Activated gamma-delta T cell treated with Interleukin-2 at 50 U/mL for 16 hours (primary cell): ENCODE measurements at places on chromosomes 4 and X.

- no peak for DNase-seq
Measured at GRCh38 chrX:143058120-143058519, 32.4 kb downstream of the SPANXN4 start.

DNA sequence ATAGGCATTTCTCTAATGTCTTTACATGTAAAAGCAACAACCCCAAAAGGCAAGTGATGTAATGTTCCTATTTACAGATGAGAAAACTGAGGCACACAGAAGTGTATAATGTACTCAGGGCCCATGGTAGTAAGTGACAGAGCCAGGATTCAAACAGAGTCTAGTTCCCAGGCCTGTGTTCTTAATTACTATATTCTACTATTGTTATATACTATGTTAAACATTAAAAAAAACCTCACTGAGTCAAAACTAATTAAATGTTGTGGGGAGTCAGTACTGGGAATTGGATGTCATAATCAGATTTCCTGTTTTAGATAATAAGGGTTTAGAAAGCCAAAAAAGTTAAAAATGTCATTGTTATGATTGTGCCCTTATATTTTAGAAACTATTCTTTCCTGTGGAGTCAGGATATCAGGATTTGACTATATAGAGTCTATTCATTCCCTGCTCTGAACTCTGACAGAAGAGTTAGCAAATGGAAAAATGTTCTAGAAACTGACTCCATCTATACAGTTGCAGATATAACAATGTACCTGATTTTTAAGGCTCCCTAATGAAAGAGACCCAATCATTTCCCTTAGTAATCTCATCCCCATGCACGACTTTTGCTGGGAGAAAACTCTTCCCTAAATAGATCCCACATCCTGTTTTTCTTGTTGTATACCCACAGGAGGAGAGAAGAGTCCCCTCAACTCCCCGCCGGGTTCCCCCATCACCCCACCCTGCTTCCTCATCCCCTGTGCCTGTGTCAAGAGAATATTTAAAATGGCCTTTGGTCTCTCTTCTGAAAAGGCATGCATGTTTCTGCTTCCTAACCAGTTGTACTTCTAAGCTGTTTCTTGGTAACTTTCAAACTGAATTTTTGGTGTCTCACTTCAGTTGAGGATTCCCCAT lies 69.7 kb downstream of the REELD1 start:
- no peak for DNase-seq

GRCh38 chrX:140822861-140823260 lies 113.3 kb downstream of the LINC00632 start:
- no peak for DNase-seq

DNA sequence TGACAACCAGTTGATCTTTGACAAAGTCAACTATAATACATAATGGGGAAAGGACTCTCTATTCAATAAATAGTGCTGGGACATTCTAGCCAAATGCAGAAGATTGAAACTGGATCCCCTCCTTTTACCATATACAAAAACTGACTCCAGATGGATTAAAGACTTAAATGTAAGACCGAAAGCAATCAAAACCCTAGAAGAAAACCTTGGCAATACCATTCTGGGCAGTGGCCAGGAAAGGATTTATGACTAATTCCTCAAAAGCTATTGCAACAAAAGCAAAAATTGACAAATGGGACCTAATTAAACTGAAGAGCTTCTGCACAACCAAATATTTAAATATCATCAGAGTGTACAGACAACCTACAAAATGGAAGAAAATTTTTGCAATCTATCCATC lies 185.1 kb downstream of the NPNT start:
- no peak for DNase-seq

DNA sequence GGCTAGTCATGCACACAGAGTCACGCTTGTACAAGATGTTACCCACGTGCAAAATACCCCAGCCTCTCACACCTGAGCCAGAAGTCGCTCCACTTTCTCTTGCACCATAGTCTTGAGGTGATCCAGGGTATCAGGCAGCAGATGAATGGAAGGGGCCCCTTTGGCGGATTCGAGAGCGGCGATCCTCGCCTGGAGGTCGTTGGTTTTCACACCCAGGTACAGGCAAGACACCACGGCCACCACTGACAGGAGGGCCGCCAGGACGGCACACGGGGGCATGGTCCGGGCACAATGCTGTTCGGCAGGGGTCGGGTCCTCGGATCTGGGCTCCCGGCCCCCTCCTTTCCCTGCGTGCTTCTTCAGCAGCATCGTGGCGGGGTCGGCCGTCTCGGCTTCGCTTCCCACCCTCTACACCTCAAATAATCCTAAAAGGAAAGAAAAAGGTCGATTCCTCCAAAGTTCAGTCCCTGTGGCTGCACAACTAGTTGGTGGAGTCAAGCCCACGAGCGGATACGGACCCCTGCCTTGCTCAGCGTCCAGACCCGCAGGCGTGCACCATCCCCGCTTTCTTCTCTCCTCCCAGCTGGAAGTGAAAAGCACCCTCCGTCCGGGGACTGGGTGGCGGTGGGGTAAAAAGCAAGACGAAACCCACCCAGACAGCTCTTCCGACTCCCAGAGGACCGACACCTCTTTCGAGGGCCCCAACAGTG lies 652 bp downstream of the COL25A1 start:
- no peak for DNase-seq

- DNase-seq = no peak
Measured at GRCh38 chr4:15242021-15242420, 185.8 kb upstream of the C1QTNF7 start.
